MV-4-11 (cell line): ENCODE measurements at places on chromosomes 1 and 21.

DNA sequence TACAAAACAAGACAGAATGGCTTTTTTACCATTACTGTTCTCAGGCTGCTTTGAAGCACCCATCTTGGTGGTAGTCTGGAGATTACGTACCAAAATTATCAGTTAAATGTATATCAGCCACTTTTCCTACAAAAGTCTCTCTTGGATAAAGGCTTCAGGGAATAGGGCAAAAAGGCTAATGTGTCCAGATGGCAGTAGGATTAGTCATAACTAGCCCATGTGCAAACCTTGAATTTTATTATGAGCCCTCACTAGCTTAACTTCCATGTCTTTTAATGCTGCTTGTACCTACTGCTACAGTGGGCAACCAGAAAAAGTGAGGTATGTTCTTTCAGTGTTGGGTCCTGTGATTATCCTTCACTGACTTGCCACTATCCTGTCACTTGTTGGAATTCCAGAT lies 51.0 kb downstream of the PLPPR4 start:
- DNase-seq: no peak

GRCh38 chr1:1943834-1944570 lies 24.9 kb upstream of the TMEM52 start:
- peak; percentile 32 for DNase-seq

- DNase-seq: peak; percentile 51
These were observed 38.1 kb downstream of the TNFRSF9 start for GRCh38 chr1:7902478-7903085.

- DNase-seq: peak; percentile 91
These were observed 22.1 kb downstream of the ECHDC2 start for GRCh38 chr1:52899445-52899894.

DNA sequence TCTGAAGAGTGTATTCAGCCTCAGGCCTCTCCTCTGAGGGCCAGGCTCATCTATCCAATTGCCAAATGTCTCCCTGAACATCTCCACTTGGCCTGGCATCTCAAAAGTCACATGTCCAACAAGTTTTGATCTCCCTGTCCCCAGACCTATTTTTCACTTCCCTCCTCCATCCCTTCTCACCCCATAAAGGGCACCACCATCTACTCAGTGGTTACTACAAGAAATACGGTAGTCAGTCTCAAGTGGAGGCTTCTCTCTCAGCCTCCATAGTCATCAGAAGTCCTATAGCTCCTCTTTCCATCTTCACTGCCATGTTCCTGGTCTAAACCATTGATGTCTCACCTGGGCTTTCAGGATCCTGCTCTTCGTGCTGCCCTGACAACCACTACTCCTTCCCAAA lies 82.5 kb upstream of the EDN2 start:
- DNase-seq: no peak

DNA sequence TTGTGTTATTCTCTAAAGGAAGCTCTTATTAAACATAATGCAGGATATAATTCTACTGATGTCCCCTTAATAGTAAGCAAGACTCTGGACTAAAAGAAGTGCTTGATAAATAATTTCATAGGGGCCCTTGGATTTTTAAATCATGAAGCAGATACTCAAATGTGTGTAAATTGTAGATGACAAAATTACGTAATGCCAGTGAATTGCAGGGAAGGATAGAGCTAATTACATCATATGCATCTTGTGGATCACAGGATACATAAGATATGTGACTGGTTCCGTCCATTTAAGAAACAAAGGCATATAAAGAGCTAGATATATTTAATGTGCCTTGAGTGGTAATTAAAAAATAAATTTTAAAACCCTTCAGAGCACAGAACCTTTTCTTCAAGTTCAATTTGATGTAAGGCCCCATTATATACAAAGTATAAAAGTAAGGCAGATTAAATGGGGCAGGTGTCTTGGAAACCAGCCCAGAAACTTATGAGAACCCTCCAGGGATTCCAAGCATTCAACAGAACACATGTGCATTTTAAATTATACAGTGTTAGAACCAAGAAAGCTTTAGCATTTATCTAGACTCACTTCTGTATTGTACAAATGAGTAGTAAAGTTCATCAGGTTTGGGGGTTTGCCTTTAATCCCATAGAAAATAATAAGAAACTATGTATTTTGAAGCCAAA lies 190.4 kb downstream of the NCAM2 start:
- no peak for DNase-seq
